ENCODE measurements at places on chromosomes 5 and 9.

DNA sequence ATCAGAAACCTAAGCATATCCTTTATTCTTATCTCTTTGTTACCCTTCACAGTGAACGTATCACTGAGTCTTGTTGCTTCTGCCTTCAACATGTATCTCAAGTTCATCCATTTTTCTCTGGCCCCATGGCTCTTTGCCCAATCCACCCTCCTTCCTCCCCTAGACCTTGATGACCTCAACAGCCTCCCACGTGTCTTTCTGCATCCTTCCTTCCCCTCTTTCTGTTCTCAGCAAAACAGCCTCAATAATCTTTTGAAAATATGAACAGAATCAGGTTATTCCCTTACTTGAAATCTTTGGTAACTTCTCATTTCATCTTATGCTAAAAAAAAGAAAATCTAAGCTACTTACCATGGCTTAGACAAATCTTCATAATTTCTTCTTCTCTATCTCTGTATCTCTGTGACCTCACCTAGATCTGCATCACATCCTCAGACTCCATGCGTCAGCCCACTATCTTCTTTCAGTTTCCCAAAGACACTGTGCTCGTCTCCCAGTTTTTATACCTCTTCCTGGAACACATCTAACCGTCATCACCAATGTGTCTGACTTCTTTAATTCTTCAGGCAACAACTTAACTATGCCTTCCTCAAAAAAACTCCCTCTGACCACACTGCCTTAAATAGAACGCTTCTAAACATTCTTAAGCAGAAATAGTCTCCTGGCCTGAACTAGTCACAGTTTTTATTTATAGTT lies 208.0 kb downstream of the PARP8 start:
- DNase-seq = no peak

DNA sequence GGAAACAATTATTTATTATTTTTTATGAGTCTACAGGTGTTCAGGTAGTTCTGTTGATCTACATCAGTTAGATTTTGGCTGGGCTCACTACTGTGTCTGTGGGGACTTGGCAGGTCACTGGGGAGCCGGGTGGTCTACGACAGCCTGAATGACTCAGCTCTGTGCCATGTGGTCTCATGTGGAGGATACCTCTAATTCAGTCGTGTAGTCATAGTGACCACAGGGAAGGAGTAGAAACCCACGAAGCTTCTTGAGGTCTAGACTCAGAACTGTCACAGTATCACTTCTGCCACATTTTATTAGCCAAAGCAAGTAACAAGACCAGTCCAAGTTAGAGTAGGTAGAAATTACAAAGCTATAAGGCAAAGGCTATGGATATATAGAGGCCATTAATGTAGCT lies 64.7 kb upstream of the GRAMD2B start:
- DNase-seq = no peak

DNA sequence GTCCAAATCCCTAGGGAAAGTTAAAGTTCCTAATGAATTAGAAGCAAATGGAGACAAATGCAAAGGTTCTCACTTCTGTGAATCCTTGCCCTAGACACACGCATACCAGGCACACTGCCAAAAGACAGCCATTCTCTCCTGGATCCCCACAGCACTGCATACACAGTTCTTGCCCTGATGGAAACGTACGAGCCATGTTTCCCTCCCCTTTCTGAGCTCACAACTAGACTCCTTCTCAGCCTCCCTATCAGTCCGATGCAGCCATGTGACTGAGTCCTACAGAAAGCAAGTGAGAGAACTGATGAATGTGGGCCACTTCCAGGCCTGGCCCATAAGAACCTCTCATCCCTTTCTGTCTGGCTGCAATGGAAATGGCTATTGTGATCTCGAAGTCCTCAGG lies 92.0 kb downstream of the ZNF608 start:
- DNase-seq = no peak

DNA sequence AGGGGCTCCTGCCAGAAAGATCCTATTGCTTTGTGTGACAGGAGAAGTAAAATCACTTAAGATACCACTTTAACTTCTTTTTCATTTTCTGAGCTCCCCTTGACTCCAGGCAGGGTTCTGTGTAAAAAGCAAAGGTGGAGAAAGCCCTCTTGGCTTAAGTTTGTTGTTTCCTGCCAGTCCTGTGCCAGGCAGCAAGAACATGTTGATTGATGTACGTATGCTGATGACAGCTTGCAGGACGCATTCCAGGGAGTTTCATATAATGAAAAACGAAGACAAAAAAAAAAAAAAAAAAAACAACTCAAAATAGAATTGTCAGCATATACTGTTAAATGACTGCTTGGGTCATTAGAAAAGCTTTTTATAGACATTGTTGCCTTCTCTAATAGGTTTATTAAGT lies 251.7 kb downstream of the PSAT1 start:
- DNase-seq = no peak

DNA sequence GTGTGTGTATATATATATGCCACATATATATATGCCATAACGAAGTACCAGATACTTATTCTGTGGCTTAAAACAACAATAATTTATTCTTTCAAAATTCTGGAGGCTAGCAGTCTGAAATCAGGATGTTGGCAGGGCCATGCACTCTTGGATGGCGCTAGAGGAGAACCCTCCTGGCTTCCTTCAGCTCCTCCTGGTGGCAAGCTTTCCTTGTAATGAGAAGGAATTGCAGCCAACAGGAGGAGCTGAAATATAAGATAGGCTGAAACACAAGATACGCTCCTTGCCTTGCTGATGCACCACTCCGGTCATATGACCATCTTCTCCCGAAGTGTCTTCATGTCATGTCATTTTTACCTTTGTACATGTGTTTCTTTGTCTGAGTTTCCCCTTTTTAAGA lies 368.1 kb upstream of the CTNND2 start:
- DNase-seq = no peak

GRCh38 chr9:106862110-106862820 lies 701 bp upstream of the ZNF462 start:
- peak; percentile 77 for DNase-seq

DNA sequence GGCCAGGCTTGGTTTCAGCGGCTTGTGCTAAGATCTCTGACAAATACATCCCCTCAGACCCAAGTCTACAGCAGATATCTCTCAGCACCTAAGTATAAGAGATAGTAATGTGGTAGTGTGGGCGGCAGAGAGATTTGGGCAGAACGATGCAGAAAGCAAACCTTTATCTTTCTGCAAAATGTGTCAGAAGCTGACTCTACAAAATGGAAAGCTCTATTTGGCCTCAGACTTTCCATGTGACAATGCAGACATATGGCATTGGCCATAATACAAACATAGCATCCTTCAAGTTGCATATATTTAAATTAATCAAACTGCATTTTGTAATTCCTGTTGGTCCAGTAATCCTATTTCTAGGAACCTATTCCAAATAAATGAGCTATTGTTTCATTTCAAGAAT lies 102.5 kb upstream of the RAI14 start:
- no peak for DNase-seq

- DNase-seq = no peak
Observed at GRCh38 chr5:83387041-83387440, 84.5 kb upstream of the VCAN start.

DNA sequence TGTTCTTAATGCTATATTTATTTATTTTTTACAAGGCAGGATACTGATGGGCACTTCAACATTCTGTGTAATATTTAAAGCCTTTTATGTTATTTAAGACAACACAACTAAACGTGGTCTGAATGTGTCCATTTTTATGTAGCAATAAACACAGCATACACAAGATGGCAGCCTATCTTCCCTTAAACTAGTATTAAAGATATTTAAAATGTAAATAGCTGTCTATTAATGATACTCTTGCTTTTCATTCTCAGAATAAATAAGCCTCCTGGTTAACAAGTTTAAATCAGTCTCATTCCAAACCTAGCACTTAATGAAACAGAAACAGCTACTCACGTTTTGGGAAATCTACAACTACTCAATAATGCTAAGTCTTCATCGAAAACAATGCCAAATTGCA lies 315.7 kb downstream of the MCTP1 start:
- DNase-seq = no peak

- no peak for DNase-seq
Observed at GRCh38 chr9:136105398-136106135, 10.5 kb upstream of the NACC2 start.

DNA sequence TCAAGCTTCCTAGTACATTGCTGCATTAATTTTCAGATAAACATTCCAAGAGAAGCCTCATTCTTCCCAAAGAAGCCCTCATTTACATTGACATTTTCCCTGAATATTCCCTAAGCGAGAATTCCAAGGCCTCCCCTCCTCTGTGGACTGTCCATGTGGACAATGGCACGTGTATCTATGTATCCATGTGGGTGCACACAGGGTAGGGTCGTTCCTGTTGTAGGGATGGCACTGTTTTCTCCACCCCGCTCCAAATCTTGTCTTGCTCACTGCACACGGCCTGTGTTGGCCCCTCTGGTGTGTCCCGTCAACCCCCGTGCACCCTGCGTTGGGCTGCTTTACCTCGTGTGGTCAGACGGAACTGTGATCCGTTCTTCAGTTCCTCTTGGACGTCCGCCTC lies 104.7 kb upstream of the IRX2 start:
- DNase-seq = no peak

DNA sequence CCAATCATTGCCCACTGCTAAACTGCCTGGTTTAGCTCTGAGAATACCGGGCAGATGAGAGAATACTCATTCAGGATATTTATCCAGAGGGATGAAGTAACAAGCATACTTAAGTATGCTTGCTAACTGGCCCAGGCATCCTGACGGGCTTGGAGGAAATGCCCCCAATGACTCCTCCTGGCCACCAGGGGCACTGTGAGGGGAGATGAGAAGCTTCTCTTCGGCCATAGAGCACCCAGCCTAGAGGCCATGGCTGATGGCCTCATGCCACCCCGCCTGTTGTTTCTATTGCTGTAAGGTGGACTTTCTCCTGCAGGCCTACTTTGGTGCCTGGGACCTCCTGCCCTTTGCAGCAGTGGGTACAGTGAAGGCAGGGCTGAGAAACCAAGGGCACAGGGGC lies 134.5 kb upstream of the FSTL4 start:
- no peak for DNase-seq

- DNase-seq = no peak
Observed at GRCh38 chr5:77876316-77876715, 100.2 kb upstream of the TBCA start.

DNA sequence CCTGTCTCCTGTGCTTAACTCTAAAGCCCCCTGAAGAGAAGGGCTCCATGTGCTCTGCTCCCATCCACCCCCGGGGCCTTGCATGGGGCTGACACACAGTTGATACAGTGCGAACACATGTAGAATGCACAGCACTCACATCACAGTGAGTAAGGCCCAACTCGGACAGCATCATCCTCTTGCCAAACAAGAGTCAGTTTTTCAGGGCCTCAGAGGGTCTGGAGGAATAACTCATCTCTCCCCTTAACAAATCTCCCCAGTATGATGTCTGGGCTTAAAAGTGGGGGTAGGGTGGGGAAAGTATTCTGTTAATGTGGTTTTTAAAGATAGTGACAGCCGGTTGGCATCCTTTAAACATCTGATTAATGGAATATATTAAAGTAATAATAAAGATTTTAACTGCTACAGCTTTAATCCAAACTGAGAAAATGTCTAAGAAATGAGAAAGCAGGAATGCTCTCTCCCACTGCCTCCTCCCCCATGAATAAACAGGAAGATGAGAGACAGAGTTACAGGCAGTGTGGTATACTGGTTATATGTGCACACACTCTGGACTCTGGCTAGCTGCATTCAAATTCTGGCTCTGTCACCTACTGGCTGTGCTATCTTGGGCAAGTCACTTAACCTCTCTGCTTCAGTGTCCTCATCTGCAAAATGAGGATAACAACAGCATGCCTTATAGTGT lies 22.5 kb downstream of the APBA1 start:
- DNase-seq = no peak

DNA sequence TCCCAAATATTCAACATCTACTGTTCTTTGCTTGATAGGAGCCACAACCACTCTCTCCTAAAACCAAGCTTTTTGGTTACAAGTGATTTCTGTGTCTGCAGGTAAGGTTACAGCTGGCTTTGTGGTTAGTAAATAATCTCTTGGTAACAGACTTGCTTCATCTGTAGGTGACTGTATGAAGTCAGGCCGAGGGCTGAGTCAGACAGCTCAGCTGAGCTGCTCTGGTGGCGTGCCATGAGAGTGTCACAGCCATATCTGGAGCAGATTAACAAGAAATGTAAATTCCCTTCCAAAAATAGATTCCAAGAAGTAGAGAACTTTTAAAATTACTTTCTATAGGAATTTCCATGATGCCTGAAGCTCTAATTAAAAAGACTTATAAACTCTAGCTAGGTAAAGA lies 23.7 kb upstream of the TAS2R1 start:
- DNase-seq = peak; percentile 73

DNA sequence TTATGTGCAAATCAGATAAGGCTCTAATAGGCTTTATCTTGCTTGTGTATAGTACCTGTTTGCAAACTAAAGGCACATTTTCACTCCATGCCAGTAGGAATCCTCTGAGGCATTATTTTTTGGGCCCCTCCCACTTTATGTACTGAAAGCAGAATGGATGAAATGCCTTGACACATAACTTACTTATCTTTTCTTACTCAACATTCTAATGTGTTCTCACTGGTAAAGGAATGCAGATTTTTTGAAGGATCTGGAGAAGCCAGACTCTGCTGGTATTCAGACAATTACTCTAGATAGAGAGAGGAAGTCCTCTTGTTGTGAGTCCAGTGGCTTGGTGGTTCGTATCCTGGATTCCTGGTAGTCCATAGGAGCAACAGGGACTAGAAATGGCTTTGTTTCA lies 336.7 kb downstream of the CCDC171 start:
- DNase-seq = no peak

DNA sequence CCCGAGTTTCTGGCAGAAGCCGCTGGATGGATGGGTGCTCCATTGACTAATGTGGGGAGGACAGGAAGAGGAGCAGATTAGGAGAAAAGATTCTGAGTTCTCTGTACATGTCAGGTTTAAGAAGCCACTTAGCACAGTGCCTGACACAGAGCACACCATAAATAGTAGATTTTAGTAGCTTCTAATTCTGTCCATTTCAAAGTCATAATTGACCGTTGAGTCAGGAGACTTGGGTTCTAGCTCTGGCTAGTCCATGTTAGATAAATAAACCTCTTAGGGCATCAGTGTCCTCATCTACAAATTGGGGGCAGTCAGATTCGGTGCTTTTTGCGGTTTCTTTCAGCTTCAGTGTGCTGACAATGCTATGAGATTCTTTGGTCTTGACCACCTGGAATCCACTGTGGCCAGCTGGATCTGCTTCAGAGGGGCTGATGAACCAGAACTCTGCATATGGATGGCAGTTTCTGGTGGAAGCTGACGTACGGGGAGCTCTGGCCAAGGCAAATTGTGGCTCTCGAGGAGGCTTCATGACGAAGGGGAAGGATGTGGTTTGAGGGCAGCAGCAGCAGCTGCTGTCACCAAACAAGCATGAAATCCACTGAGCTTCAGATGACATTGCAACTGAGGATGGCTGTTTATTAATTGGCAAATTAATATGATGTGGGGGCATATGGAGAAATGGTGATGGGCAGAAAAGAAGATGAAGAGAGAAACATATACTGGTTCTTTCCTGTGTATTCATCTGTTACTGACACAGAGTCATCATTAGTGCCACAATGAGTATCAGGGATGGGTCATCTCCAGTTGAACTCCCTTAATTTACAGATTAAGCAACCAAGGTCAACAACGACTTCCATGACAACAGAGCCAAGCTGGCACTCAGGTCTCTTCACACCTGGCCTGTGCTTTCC lies 134.4 kb downstream of the AOPEP start:
- peak; percentile 72 for DNase-seq

Data from right forelimb (tissue), 1 donor.